ENCODE measurements at places on chromosomes 4 and X.
A peak's percentile ranks its signal among the peaks of the same experiment; 100 is the strongest.

GRCh38 chrX:9730078-9730477, 35.6 kb downstream of the GPR143 start:
- no peak for DNase-seq

DNA sequence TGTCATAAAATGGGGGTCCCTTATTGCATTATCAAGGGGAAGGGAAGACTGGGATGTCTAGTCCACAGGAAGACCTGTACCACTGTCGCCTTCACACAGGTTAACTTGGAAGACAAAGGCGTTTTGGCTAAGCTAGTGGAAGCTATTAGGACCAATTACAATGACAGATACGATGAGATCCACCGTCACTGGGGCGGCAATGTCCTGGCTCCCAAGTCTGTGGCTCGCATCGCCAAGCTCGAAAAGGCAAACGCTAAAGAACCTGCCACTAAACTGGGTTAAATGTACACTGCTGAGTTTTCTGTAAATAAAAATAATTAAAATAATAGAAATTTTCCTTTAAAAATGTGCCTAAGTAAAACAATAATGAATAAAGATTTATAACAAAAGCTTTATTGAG, 30.6 kb downstream of the AASDH start:
- no peak for DNase-seq

DNA sequence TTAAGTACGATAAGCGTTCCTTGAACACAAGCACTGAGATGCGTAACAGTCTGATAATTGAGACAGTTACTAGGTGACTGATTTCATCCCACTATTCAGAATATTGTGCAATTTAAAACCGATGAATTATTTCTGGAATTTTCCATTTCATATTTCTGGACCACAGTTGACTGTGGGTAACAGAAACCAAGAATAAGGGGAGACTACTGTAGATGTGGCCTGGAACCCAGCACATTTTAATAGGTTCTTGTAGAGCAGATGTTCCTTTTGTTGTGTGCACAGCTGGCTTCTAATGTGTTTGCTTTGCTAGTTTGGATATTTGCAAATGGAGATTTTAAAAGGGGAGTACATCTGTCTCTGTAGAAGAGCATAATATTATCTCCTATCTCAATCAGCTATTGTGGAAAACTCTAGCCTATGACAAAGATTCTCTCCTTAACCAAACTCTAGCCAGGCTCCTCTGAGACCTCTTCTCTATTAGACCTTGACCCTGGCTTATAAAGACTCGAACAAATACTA, 16.4 kb downstream of the NAAA start:
- no peak for DNase-seq

GRCh38 chrX:111823128-111823527, 52.9 kb upstream of the TRPC5OS start:
- DNase-seq, result peak; percentile 54

DNA sequence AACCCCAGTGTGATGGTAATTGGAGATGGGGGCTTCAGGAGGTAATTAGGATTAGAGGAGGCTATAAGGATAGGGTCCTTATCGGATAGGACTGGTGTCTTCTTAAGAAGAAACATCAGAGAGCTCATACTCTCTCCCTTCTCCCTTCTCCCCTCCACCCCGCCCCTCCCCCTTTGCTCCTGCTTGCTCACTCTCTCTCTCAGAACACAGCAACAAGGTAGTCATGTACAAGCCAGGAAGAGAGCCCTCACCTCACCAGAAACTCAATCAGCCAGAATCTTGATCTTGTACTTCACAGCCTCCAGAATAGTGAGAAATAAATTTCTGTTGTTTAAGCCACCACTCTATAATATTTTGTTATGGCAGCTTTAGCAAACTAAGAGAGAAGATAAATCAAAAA, 4.5 kb downstream of the DDX60L start:
- DNase-seq, result peak; percentile 9

DNA sequence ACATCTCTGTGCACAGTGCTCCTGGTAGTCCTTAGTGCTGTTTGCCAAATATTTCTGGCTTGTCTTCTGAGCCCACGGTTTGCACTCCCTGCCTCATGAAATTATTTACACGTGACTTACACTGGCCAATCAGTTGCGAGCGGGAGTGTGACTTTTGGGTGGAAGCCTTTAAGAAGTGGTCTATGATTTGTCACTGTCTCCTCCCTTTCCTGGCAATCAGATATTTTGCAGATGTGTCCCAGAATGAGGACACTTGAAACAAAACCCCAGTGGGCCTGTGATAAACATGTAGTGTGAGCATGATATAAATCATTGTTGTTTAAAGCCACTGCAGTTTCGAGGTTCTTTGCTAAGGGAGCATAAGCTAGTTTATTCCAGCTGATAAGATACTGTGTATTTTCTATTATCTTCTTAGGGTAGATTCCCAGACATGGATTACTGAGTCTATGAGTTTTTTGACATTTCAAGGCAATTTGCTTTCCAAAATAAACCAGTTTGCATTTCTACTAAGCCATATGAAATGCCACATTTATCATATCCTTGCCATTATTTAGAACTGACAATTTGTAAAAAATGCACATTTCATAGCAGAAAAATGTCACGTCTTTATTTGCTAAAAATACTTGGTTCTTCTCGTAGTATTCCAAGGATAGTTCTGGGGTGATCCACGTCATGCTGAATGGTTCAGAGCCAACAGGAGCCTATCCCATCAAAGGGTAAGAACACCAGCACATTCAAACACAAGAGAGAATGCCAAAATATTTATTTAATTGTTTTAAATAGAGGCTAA, 12.0 kb downstream of the BST1 start:
- no peak for DNase-seq

DNA sequence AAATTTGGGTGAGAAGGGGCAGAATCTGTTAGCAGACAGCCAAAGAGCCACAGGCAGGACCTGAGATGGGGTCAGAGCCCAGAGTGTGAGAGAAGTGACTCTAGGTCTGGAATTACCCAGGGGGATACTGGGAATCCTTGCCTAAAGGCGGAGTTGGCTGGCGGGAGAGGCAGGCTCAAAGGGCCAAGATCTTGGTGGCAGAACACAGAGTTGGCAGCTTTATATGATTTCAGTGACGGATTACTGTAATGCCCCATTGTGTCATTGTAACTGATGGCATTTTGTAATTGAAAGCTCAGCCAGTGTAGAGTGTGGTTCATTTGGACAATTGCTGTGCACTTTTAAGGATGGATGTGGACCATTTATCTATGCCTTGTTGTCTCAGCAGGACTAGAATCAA, 77.3 kb downstream of the SMIM20 start:
- DNase-seq, result no peak

DNA sequence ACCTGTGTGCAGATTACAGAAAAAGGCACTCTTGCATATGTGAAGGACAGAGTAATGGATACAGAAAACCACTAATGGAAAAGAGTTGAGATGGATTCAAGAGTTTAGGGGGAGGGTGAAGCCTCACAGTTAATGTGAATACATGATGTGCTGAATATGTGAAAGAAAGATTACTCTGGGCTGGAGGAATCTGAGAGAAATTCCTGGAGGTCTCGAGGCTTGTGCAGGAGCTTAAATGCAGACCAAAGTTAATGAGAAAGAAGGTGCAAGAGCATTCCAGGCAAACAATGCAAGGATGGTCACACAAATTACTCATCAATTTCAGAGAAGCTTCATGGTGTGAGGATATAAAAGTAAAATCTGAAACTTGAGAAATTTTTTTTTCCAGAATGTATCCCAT, 768.8 kb downstream of the STPG2 start:
- no peak for DNase-seq

All from SK-MEL-5 (cell line).